ELR (cell line): ENCODE measurements at places on chromosomes 11 and 22.

- no peak for DNase-seq
Observed at GRCh38 chr22:40728731-40729189, 49.5 kb downstream of the MCHR1 start.

- DNase-seq = no peak
Observed at GRCh38 chr11:15113381-15113780, 1.3 kb upstream of the INSC start.

DNA sequence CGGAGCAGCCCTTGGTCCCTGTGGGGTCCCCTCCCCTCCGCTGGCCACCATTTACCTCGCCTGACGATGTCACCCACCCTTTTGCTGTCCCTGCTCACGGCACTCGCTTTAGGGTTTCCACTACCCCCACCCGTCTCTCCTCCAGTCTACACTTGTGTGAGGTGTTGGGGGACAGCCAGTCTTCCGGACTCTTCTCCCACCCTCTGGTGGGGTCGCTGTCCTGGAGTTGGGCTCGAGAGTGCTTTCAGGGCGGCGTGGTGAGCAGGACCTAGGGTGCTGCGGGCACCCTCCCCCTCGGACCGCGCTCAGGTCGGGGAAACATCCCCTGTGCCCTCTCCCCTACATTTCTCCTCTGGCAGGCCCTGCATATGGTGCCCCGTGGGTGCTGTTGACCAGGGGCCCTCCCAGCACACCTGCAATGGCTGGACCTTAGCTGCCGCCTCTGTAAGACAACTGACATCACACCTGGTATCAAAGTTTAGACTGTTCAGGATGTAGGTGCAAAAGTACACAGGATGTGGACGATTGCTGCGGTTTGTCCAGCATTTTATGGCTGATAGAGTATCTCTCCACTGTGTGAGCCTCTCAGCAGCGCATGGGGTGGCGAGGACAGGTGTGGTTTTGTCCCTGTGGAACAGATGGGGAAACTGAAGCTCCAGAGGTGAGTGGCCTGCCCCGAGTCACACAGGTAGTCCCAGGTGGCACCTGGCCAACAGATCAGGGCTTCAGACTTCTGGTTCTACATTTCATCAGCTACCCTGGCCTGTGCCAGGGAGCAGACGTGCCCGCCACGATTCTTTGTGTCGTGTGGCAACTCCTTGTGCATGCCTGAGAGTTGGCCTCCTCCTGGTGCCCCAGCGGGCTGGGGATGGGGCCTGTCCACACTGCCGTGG lies 1.2 kb downstream of the GRK2 start:
- DNase-seq = peak; percentile 24

DNA sequence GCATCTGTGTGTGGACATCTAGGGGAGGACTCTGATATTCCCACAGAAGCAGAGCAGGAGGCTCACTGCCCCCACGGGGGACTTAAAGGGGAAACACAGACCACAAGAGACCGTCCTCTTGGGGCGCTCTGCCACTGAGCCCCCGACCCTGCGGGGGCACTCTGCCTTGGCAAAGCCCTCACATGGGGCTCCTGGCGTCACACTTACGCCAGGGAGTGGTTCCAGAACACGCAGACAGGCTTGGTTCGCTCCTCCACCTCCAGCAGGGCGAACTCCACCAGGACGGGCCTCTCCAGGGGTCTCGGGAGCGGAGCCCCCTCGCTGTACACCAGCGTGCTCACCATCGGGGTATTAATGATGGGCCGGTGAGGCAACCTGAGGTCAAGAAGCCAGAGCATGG lies 45.1 kb downstream of the TRMU start:
- no peak for DNase-seq

DNA sequence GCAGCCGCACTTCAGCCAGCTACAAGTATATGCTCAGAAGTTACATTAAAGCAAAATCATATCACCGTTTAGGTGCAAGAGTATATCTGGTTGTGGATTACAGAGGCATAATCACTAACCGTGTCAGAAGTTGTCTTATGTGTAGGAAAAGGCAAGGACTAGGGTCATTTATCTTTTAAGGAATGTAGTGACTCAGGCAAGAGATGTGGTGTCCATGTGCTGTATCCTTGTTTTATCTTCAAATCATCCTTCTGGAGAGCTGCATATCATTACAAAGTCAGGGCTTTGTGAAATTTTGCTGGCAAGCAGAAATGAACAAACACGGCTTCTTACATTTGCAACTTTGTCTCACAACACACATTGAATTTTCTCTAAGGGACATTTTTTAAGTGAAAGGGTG lies 12.7 kb upstream of the CHORDC1 start:
- DNase-seq = no peak

DNA sequence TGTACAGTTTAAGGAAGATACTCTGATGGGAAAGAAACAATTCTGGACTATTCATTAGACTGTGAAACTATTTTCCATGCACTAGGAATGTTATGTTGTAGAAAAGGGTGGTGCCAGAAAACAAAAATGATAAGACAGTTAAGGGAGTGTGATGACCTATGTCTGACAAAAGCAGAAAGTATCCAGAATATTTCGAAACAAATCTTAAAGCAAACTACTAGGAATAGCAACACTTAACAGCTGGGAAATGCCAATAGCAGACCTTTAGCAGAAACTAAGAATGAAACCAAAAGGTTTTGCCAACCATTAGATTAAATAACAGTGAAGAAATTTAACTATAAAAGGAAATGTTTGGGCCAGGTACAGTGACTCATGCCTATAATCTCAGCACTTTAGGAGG lies 3.3 kb upstream of the ARHGAP20 start:
- no peak for DNase-seq

- no peak for DNase-seq
Observed at GRCh38 chr22:40679964-40680818, 907 bp downstream of the MCHR1 start.

GRCh38 chr11:18046116-18046777 lies at the start of gene TPH1:
TSS of gene TPH1 (minus strand) at chr11:18046269. CDS start at chr11:18040762, 5,507 bp downstream.
- DNase-seq = peak; percentile 24

- no peak for DNase-seq
Observed at GRCh38 chr11:64543818-64544217, 47.2 kb upstream of the SLC22A12 start.

GRCh38 chr22:42642806-42643633 lies 2.6 kb upstream of the ATP5MGL start:
- DNase-seq = no peak

DNA sequence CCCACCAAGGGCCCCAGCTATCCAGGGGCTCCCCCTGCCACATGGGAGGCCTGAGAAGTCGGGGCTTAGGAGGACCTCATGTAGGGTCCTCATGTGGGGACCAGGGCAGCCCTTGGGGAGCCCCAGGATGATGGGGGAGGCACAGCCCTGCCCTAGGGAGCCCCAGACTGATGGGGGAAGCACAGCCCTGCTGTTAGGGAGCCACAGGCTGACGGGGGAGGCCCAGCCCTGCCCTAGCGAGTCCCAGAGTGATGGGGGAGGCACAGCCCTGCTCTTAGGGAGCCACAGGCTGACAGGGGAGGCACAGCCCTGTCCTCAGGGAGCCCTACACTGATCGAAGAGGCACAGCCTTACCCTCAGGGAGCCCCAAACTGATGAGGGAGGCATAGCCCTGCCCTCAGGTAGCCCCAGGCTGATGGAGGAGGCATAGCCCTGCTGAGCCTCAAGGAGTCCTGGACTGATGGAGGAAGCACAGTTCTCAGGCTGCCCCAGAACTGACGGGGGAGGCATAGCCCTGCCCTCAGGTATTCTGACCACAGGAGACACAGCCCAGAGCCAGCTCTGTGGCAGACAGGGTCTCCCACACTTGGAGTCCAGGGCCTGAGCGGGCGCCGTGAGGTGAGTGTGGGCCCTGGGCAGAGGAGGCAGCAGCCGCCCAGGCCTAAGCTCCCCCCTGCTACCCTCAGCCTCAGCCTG lies 10.8 kb downstream of the PRR33 start:
- no peak for DNase-seq

DNA sequence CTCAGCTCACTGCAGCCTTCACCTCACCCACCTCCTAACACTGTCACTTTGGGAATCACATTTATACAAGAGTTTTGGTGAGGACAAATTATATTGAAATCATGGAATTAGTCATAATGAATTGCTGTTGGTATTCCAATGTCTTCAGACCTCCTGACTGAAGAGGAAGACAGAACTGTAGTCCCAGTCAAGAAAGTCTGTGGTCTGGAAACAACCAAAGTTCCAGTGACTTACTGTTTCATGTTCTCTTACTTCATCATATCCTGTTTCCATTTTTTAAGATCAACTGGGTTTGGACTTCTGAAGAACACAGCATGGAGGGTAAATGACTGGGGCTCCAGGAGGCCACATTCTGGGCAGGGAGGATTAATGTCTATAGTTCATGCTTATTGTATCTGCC lies 43.0 kb upstream of the HIPK3 start:
- peak; percentile 13 for DNase-seq

GRCh38 chr11:1947592-1948237 lies 583 bp downstream of the MRPL23 start:
- no peak for DNase-seq

DNA sequence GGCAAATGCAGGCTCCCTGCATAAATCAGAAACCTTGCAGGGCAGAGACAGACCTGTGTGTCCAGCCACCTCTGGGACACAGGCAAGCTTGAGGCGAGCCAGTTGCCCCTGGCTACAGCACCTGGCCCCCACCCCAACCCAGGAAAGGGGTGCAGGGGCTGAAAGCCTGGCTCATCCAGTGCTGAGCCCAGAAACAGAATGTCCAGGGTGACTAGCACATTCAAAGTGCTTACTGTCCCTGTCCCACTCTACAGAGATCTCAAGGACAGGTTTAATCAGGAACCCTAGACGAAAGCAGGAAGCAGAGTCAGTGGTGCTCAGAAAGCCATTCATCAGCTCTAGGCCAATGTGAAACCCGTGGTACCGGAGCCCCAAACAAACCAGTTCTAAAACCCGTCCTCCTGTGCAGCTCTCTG lies 31.9 kb downstream of the PLEKHA7 start:
- no peak for DNase-seq

DNA sequence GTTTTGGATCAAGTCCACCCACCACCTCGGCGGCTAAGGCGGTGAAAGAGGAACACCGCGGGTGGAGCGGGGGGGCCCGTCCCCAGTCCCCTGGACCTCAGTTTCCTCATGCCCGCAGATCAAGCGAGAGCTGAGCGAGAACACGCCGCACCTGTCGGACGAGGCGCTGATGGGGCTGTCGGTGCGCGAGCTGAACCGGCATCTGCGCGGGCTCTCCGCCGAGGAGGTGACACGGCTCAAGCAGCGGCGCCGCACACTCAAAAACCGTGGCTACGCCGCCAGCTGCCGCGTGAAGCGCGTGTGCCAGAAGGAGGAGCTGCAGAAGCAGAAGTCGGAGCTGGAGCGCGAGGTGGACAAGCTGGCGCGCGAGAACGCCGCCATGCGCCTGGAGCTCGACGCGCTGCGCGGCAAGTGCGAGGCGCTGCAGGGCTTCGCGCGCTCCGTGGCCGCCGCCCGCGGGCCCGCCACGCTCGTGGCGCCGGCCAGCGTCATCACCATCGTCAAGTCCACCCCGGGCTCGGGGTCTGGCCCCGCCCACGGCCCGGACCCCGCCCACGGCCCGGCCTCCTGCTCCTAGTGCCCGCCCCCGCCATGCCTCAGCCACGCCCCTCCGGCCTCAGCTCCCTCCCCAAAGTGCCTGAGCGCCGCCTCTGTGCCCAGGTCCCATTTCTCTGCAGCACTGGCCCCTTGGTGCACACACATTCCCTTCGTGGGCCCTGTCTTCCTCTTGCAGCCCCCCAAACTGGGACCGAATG lies 12.7 kb downstream of the MAFF start:
- DNase-seq = peak; percentile 50

DNA sequence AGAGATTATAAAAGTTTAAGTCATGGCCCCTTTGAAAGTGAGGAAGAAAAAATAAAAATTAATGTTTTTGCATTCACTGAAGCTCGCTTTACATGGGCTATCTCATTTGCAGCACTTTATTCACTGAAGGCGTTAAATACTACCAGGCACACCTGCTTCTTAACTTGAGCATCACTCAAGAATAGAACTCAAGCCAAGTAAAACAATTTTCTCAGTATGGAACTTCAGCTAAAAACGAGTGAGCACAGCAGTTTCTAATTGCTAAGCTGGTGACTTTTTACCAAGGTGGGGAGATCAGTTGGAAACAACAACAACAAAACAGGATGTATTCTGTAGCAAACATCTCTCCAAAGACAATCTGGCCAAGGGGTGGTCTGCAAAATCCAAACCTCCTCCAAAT lies 405.6 kb downstream of the RAB38 start:
- no peak for DNase-seq

DNA sequence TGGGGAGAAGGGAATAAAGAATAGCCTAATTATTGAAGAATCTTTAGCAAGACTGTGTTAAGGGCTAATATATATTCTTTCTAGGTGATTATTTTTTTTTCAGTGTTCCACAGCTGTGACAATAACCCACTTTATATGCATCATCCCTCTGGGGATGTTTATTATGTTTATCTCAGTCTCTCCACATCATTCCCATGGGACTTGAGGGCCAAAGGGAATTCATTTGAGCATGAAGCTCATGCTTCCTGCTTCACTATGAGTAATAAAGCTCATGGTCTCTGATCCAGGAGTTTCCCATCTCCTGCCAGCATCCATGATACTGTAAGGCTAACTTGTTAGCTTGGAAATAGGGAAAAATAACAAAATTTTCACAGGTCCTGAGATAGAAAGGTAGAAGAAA lies 1888.4 kb downstream of the LRRC4C start:
- peak; percentile 2 for DNase-seq

DNA sequence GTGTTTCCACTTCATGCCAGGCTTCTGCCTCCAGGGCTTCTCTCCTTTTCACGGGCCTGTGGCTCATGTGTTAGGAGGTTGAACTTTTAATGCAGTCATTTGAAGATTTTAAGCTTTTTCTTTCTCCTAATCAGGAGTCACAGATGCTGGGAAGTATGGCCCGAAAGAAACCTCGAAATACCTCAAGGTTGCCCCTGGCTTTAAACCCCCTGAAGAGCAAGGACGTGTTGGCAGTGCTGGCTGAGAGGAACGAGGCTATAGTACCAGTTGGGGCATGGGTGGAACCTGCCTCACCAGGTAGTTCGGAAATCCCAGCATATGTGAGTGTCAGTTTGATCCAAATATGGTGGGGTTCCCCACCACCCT lies 571 bp downstream of the CCDC15 start:
- DNase-seq = no peak

DNA sequence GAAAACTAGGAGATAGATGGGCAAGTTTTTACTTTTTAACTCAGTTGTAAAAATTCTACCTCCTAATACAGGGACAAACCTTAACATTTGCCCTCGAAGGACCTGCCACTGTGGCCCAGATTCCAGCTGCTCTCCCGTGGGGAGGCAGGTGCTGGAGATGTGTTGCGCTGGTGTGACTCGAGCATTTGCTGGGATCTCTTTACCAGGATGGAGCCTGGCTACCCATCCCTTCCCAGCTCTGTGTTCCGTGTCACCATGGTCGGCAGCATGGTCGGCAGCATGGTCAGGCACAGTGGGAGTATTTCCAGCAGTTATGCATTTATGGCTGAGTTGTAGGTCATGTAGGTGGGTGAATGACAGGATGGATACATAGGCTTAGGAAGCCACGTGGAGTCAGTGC lies 41.1 kb downstream of the OTOG start:
- DNase-seq = no peak

GRCh38 chr11:2134022-2135010 lies 4.9 kb downstream of the IGF2 start:
- DNase-seq = no peak
